ENCODE measurements at places on chromosomes 13 and 19.

DNA sequence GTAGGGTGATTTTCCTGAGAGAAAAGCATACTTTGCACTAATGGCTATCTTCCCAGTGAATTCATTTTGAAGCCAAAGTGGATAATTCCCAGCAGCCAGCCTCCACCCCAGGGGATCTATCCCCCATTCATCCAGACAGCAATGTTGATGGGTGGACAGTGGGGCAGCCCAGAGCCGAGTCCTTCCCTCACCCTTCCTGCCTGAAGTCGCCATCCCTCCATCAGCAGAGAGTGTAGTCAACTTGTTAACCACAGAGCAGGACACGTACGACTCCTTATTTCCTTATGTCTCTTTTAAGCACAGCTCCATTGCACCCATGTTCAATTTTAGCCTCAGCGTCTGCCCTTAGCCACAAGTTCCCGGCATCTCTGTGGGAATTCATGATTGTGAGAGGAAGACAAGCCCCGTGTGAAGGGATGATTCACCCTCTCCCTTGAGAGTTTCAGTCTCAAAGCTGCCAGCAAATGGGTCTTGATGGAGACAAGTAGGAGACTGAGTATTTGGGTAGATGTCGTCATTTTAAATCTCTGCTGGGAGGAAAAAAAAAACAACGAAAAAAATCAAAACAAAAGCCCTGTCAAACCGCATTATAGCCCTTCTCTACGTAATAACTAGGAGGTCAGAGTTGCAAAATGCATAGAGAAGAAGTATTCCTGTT lies 58.3 kb upstream of the MEDAG start:
- no peak for DNase-seq

GRCh38 chr13:75417012-75417384 lies 65.0 kb downstream of the TBC1D4 start:
- DNase-seq: no peak

DNA sequence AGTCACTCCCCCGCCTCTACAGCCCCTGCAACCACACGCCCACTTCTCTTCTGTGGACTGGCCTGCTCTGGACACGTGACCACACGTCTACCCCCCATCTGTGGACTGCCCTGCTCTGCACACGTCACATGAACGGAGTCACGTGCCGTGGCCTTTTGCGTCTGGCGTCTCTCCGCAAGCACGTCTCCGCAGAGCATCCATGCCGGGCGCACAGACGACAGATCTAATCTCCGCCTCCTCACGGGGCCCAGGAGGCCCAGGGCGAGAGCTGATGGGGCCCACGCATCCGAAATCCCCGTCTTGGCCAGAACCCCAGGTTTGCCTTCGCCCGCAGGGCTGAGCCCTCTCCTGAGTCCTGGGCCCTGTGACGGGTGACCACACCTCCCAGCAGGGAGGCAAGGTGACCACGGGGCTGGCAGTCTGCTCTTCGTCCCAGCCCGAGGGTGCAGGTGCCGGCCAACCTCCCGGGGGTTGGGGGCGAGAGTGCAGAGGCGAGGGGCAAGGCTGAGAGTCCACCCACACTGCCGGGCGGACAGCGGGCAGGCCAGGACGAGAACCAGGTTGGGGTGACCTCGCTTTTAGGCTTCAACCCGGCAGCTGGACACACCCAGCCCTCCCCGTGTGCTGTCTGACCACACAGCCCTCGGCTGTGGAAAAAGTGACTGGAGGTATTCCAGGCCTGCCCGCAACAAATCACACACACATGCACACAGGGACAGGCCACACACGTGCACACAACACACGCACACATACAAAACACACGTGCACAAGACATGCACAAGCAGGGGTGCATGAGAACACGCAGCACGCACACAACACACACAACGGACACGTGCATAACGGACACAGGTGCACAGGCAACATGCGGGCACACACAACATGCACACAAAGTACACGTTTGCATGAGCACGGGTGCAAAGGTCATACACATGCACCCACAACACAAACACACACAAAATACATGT lies 3.9 kb downstream of the SBNO2 start:
- no peak for DNase-seq

GRCh38 chr13:96492766-96493165 lies 402.9 kb downstream of the HS6ST3 start:
- no peak for DNase-seq

GRCh38 chr13:87084192-87084591 lies 587.0 kb upstream of the SLITRK5 start:
- no peak for DNase-seq

All from central memory CD8-positive, alpha-beta T cell (primary cell).